ENCODE measurements at places on chromosomes 2 and 18. TPM values are rescaled to one million over a fixed set of nuclear protein-coding genes. Genes with fewer than 3 reads are reported as not detected.

GRCh38 chr2:120425014-120425413 is 79.1 kb downstream of the INHBB start:
- no peak overlapping the region for H3K27ac ChIP-seq
- H3K4me3 ChIP-seq = no peak overlapping the region
- no peak for DNase-seq
- no peaks in the 10 kb centered on the region for H3K27me3 ChIP-seq
- no peaks in the 10 kb centered on the region for H3K36me3 ChIP-seq
- no peaks in the 10 kb centered on the region for H3K4me1 ChIP-seq

DNA sequence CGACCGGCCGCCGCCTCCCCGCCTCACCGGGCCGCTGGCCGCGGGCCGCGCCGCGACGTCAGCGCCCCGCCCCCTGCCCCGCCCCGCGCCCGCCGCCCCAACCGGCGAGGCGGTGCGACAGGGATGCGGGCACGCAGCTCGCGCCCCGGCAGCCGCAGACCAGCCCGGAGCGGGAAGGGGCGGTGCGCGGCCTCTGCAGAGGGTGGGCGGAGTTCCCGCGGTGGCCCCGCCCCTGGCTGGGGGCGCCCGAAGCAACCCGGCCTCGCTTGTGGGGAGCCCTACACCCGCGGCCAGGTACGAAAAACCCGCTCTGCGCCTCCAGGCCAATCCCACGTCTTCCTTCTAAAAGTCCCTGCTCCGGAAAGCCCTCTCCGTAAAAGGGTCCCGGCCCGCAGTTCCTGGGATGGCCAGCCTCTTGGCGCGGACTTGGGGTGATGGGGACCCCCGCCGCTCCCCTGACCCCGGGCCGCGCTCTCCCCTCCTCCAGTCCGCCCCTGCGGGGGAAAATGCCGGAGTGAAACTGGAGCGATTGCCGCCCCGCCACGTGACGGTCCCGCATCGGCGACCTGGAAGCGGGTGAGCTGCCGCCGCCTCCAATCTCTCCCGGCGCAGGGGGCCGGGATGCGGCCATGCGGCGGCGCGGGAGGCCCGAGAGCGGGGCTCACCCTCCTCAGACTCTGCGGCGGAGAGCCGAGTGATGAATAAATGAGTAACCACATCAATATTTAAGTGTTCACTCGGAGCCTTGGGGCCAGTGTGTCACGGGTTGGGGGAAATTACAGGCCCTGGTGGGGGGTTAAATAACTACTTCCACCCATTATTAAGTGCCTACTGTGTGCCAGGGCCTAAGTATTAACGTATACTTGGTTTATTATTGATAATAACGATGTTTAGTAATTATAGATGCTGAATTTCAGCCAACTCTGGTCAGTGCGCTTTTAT is at the start of gene RAB11FIP5:
RAB11FIP5 (minus strand) TSS at position 36 of the 942 bp plus-strand sequence. CDS start 171 bp downstream, outside the sequence.
- H3K27me3 ChIP-seq = no peaks in the 10 kb centered on the region
- peak; percentile 78 for DNase-seq
- H3K4me3 ChIP-seq = peak within 1 kb of the TSS; percentile 58
- H3K36me3 ChIP-seq = no peaks in the 10 kb centered on the region

DNA sequence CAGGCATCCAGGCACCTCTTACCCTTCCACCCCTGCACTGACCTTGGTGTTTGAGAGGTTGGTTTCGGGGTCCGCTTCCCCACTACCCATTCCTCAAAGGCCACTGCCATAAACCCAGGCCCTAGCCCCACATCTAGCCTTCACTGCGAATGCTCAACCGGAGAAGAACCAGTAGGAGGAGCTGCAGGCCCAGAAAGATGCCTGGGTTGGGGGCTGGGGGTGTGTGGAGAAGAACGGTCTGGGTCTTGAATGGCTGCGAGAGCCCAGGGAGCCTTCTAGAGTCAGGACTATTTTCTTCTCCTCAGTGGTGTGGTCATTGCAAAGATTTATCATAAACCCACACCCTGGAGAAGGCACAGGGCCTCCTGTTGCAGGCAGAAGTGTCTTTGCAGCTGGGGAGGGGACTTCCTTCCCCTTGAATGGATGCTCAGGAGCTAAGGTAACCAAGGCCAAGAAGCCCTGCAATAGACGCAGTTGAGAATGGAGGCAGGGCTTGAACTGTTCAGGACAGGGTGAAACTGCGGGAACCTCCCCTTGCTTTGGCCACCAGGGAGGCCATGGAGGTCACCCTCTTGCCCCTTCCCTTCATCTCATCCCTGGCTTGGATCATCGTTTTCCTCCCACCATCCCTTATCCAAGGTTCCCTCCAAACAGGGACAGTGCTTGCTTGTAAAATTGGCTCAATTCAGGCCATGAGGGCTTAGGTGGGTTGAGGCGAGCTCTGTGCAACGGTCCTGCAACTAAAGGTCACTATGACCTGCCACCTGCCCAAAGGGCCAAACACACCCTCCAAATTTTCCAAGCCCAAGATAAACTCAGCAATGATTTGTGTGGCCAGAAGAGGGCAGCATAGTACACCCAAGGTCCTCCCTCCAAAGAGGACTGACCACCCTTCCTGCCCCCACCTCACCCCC is 20.9 kb downstream of the THNSL2 start:
- no peak for DNase-seq
- no peaks in the 10 kb centered on the region for H3K36me3 ChIP-seq
- H3K27ac ChIP-seq = no peak overlapping the region
- H3K4me3 ChIP-seq = no peak overlapping the region
- H3K27me3 ChIP-seq = no peaks in the 10 kb centered on the region

Gene RPRM
- total RNA-seq = 54.1 TPM

Gene PLEKHH2
- total RNA-seq = 94.8 TPM

DNA sequence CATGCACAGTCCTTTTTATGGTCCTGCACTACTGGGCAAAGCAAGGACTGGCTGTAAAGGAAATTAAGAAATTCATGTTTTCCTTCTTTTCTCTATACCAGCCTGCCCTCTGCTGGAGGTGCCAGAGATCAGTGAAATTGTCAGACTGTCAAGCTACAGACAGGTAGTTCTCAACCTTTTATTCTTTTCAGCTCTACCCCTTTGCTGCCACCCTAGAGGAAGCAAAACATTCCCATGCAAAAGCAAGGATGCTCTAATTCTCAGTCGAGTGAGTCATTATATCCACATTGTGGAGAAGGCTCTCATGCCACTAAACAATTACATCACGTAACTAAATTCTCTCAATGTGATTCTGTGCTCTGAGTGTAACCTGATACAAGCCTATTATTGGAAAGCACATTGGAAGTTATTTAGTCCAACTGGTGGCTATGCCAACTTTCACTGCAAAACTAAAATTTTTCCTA is 25.0 kb upstream of the RAPGEF4 start:
- DNase-seq = peak; percentile 37
- no peak overlapping the region for H3K27ac ChIP-seq
- no peaks in the 10 kb centered on the region for H3K27me3 ChIP-seq
- no peaks in the 10 kb centered on the region for H3K4me1 ChIP-seq
- H3K4me3 ChIP-seq = no peak overlapping the region

Gene ZC3H6
- 10.9 TPM for total RNA-seq

- no peaks in the 10 kb centered on the region for H3K27me3 ChIP-seq
- DNase-seq = no peak
- no peaks in the 10 kb centered on the region for H3K36me3 ChIP-seq
- no peaks in the 10 kb centered on the region for H3K4me1 ChIP-seq
- H3K27ac ChIP-seq = no peak overlapping the region
- H3K4me3 ChIP-seq = no peak overlapping the region
Measured at GRCh38 chr2:53445383-53446070, 322.1 kb upstream of the CHAC2 start.

- H3K4me3 ChIP-seq = no peak overlapping the region
- no peaks in the 10 kb centered on the region for H3K4me1 ChIP-seq
- no peaks in the 10 kb centered on the region for H3K27me3 ChIP-seq
- H3K36me3 ChIP-seq = no peaks in the 10 kb centered on the region
- H3K27ac ChIP-seq = no peak overlapping the region
Measured at GRCh38 chr18:56973487-56973886, 173.4 kb upstream of the BOD1L2 start.

- no peak overlapping the region for H3K4me3 ChIP-seq
- peak; percentile 47 for DNase-seq
- H3K36me3 ChIP-seq = no peaks in the 10 kb centered on the region
Measured at GRCh38 chr2:127080938-127081755, 25.8 kb downstream of the BIN1 start.

Gene DOK6
- total RNA-seq = 0.26 TPM

DNA sequence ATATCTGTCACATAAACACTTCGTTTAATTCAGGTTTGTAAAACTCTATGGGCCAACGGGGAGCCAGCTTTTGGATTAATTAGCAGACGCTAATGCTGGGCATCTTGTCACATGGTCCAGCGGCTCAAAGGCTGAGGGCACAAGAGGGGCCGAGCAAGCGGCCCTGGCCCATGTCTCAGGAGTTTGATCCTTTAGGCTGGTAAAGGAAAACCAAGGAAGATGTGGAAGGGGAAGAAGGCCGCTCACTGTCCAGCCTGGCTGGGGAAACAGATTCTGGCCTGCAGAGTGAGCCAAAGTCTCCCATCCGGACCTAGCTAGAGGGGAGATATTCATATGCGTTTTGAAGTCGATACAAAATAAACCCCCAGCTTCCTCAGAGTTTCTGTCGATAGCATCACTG is 248.6 kb upstream of the SIX2 start:
- no peaks in the 10 kb centered on the region for H3K4me1 ChIP-seq
- H3K27me3 ChIP-seq = no peaks in the 10 kb centered on the region
- no peaks in the 10 kb centered on the region for H3K36me3 ChIP-seq

Gene FABP1
- 0.88 TPM for total RNA-seq

- no peaks in the 10 kb centered on the region for H3K27me3 ChIP-seq
- H3K36me3 ChIP-seq = no peaks in the 10 kb centered on the region
- DNase-seq = peak; percentile 53
- H3K4me3 ChIP-seq = no peak overlapping the region
- peak overlapping the region; percentile 81 for H3K27ac ChIP-seq
Measured at GRCh38 chr2:105373344-105373781, 25.5 kb downstream of the FHL2 start.

- no peaks in the 10 kb centered on the region for H3K36me3 ChIP-seq
- H3K4me3 ChIP-seq = no peak overlapping the region
- DNase-seq = no peak
- H3K4me1 ChIP-seq = no peaks in the 10 kb centered on the region
Measured at GRCh38 chr2:239455436-239456203, 54.8 kb upstream of the HDAC4 start.

Gene PTH2R
- 0.70 TPM for total RNA-seq

DNA sequence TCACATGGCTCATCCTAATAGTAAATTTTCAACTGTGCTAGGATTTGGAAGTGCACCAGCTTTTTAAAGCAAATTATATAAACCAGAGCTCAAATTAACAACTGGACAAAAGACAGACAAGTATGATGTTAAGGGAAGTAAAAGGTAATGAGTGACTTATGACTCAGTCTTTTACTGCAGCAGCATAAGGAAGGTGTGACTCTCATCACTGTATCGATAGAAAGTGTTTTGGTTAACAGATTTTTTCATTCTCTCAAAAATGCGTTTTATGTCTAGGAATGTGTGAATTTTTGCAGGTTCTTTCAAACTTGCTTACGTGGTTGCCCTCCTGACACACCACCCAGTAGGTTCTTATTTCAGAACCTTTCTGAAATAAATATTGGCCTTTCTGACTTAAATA is 244.2 kb upstream of the BOD1L2 start:
- H3K4me1 ChIP-seq = no peaks in the 10 kb centered on the region
- no peaks in the 10 kb centered on the region for H3K36me3 ChIP-seq
- no peak overlapping the region for H3K4me3 ChIP-seq
- DNase-seq = no peak
- H3K27ac ChIP-seq = no peak overlapping the region

Gene TRIM43
- total RNA-seq = not detected

Gene PDE11A
- total RNA-seq = 2.1 TPM

Gene MALL
- total RNA-seq = 0.59 TPM

GRCh38 chr2:30709516-30709915 is 97.7 kb downstream of the CAPN13 start:
- no peak for DNase-seq
- H3K27ac ChIP-seq = no peak overlapping the region
- no peak overlapping the region for H3K4me3 ChIP-seq
- no peaks in the 10 kb centered on the region for H3K4me1 ChIP-seq

DNA sequence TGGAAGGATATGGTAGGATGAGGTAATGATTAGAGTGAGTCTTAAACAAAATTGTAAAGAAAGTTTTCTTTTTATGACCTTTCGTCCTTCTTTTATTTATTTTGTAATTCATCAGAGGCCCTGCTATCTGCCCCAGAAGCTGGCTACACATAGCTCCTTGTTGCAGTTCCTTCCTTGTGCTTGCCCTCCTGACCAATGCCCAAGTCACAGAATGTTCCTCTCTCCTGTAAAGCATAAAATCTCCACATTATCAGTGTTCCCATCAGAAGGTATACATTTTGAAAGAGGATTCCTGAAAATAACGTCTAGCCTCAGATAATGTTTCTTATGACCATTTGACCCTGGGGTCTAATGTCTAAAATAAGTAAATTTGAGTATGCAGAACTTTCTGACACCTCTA is 78.3 kb downstream of the RND3 start:
- no peak overlapping the region for H3K27ac ChIP-seq
- H3K27me3 ChIP-seq = no peaks in the 10 kb centered on the region
- DNase-seq = no peak

DNA sequence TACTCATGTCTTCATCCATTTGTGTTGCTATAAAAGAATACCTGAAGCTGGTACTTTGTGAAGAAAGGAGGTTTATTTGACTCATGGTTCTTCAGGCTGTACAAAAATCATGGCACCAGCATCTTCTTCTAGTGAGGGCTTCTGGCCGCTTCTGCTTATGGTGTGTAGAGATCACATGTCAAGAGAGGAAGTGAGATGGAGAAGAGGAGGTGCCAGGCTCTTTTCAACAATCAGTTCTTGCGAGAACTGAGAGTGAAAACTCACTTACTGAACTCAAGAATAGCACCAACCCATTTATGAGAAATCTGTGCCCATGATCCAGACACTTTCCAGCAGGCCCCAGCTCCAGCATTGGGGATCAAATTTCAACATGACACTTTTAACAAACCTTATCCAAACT is 30.0 kb upstream of the BARD1 start:
- no peak for DNase-seq
- H3K4me1 ChIP-seq = no peaks in the 10 kb centered on the region
- no peaks in the 10 kb centered on the region for H3K27me3 ChIP-seq
- H3K4me3 ChIP-seq = no peak overlapping the region
- no peak overlapping the region for H3K27ac ChIP-seq
- no peaks in the 10 kb centered on the region for H3K36me3 ChIP-seq

- no peak for DNase-seq
- no peak overlapping the region for H3K4me3 ChIP-seq
- no peaks in the 10 kb centered on the region for H3K27me3 ChIP-seq
- H3K27ac ChIP-seq = no peak overlapping the region
- no peaks in the 10 kb centered on the region for H3K36me3 ChIP-seq
- no peaks in the 10 kb centered on the region for H3K4me1 ChIP-seq
Measured at GRCh38 chr2:147365622-147366021, 479.2 kb upstream of the ACVR2A start.
